Karpas-422 (cell line): ENCODE measurements at places on chromosomes 3 and 15. TPM values are rescaled to one million over a fixed set of nuclear protein-coding genes. Genes with fewer than 3 reads are reported as not detected.

The LRRIQ4 gene
- total RNA-seq = 0.07 and 0.22 TPM in 2 replicates

The SLITRK3 gene
- not detected in 2 replicates for total RNA-seq

The ALDH1A3 gene
- total RNA-seq = not detected in 2 replicates

The SLCO3A1 gene
- 20.9 and 36.2 TPM in 2 replicates for total RNA-seq

The SH2D7 gene
- total RNA-seq = not detected in 2 replicates

The DHX36 gene
- 58.2 and 117 TPM in 2 replicates for total RNA-seq

The PAK2 gene
- 87.0 and 102 TPM in 2 replicates for total RNA-seq

The ACAN gene
- total RNA-seq = not detected in 2 replicates

The ANKUB1 gene
- total RNA-seq = not detected in 2 replicates

The TM4SF18 gene
- total RNA-seq = not detected in 2 replicates

The TRIP4 gene
- total RNA-seq = 9.2 and 11.9 TPM in 2 replicates

The CYP8B1 gene
- not detected in 2 replicates for total RNA-seq

The HCN4 gene
- total RNA-seq = not detected in 2 replicates

The SUMF1 gene
- 9.4 and 13.5 TPM in 2 replicates for total RNA-seq

The DCLK3 gene
- not detected in 2 replicates for total RNA-seq

The CHSY1 gene
- total RNA-seq = 10.5 and 11.4 TPM in 2 replicates

The A4GNT gene
- total RNA-seq = not detected in 2 replicates

The CASR gene
- not detected in 2 replicates for total RNA-seq

The PHLDB2 gene
- total RNA-seq = 1.7 and 2.1 TPM in 2 replicates

The GRK7 gene
- not detected in 2 replicates for total RNA-seq

The DNAJA4 gene
- total RNA-seq = not detected in 2 replicates

The GOLGA6L9 gene
- 3.4 and 4.0 TPM in 2 replicates for total RNA-seq

The CAMP gene
- 100 and 141 TPM in 2 replicates for total RNA-seq

The MEF2A gene
- total RNA-seq = 98.2 and 144 TPM in 2 replicates

The CPA3 gene
- total RNA-seq = not detected in 2 replicates

The HRG gene
- not detected in 2 replicates for total RNA-seq

The C3orf20 gene
- not detected in 2 replicates for total RNA-seq

The TMOD2 gene
- 0.72 and 2.6 TPM in 2 replicates for total RNA-seq

The SOX14 gene
- not detected in 2 replicates for total RNA-seq
